Activated CD8-positive, alpha-beta memory T cell treated with anti-CD3 and anti-CD28 coated beads for 48 hours (primary cell): ENCODE measurements at places on chromosomes 13 and 19.

DNA sequence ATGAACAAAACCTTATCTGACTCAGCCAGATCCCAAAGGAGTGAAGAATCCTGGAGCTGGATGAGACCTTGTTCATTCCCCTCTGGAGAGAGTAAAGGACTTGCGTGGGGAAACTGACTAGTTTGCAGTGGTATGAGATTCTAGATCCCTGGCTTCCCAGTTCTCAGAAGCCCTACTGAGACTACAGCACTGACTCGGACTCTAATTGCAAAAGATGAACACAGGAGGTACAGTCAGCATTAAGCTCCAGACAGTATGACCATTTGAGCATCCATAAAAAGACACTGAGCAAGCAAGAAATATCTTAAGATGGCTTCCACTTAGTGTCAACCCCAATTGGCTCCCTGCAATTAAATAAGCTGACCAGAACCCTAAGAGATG lies 6.8 kb downstream of the ZC3H4 start:
- DNase-seq = no peak

GRCh38 chr13:46535825-46536224 lies 17.1 kb upstream of the LRCH1 start:
- DNase-seq = no peak

GRCh38 chr19:542173-542866 lies 1.5 kb upstream of the GZMM start:
- DNase-seq = no peak

DNA sequence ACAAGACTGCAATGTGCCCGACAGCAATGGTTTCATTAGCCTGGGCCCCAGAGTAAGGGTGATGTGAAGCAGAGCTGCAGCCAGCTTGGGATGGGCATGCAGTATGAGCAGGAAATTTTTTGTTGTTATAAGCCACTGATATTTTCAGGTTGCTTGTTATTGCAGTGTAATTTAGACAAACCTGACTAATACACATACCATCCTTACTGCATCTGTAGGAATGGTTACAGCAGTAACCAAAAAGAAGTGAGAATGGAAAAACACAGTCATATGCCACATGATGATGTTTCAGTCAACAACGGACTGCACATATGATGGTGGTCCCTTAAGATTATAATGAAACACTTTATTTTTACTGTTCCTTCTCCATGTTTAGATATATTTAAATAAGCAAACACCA lies 8.6 kb upstream of the POMP start:
- no peak for DNase-seq

DNA sequence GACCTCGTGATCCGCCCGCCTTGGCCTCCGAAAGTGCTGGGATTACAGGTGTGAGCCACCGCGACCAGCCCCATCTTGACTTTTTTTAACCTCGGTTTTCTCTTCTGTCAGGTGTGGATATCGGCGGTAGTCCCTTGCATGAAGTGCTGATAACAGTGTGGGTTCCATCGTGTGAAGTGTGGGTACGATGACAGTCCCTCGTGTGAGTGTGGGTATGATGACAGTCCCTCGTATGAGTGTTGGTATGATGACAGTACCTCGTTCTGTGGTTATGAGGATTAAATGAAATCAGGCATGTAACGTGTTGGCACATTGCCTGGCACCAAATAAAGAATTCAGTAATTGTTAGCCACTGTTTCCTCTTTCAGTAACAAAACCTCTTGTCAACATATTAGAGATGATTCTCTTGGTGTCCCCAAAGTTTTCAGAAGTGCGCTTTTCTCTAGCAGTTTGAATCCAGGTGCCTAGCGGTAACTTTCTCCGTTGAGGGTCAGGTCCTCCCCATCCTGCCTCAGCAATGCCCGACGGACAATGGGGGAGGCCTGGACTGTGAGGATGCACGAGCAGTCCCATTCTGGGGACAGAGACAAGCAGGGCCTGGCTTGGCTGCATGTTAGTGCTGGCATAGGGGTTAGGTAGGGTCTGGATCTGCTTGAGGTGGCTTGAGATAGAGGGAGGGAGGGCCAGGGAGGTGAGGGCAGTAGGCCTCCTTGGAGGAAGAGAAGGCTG lies 15.3 kb downstream of the GATAD2A start:
- DNase-seq = no peak

DNA sequence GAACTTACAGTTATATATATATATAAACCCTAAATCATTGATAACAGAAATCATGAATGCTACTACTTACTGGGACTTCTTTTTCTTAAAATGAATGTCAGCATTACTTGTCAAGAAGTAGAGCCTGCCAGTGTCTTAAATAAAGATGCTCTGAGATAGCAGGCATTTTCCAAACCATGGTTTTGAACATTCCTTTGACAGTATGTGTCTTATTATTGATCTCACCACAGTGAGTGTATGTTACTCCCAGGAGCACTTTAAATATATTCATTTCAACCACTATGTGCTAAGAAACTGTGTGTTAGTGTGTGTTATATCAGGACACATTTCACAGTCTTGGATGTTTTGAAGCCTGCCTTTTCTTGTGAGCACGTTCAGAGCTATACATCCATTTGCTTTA lies 28.2 kb downstream of the TNFRSF19 start:
- no peak for DNase-seq

GRCh38 chr13:29428310-29429181 lies 166.9 kb downstream of the SLC7A1 start:
- no peak for DNase-seq

GRCh38 chr13:73939603-73940002 lies 194.6 kb downstream of the KLF12 start:
- no peak for DNase-seq

GRCh38 chr13:35292329-35292728 lies 184.2 kb downstream of the MAB21L1 start:
- DNase-seq = no peak

GRCh38 chr19:35851213-35852028 lies 883 bp downstream of the NPHS1 start:
- DNase-seq = no peak

- DNase-seq = no peak
Measured at GRCh38 chr13:58994077-58994476, 1169.7 kb downstream of the DIAPH3 start.

DNA sequence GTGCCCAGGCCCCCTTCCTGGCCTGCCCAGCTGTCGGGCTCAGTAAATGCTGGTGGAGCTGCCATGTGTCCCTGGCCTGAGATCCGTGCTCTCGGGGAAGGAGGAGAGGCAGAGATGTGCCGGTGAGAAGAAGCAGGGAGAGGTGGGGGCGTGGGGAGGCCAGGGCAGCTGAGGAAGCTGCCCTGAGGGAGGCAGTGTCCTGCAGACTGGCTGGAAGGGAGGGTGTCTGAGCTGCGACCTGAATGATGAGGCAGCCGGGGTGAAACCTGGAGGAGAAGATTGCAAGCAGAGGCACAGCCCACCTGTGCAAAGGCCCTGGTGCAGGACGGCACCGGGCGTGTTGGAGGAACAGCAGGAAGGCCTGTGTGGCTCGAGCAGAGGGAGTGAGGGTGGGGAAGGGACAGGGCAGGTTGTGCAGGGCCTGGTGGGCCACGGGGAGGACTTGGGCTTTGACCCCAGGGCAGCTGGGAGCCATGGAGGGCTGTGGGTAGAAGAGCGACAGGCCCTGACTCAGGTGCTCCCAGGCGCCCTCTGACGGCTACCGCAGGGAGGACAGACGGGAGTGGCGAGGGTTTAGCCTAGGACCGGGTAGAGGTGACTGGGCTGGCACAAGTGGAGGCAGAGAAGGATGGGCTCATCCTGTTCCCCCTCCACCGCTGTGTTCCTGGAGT lies 14.0 kb upstream of the CELF5 start:
- peak; percentile 55 for DNase-seq

DNA sequence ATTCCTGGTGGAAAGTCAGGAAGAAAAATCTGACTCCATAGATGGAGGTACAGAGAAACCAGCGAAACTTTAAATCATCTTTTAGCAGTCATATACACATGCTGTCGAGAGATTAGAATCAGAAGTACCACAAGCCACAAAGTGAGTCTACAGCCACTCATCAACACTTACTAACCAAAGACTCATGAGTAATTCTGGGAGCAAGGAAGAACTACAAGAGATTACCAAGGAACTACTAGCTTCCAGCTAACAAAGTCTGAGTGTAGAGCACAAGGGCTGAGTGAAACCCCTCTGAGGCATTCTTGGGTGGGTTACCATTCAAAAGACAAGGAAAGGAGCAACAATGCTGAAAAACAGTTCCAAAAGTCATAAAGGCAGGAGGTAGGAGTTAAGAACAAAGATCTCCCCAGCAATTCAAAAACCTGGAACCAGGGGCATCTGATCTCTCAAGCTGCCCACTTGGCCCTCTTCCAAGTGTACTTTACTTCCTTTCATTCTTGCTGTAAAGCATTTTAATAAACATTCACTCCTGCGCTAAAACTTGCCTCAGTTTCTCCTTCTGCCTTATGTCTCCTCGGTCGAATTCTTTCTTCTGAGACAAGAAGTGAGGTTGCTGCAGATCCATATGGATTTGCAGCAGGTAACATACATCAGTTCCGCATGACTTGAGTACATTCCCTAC lies 13.0 kb downstream of the RBM26 start:
- no peak for DNase-seq

DNA sequence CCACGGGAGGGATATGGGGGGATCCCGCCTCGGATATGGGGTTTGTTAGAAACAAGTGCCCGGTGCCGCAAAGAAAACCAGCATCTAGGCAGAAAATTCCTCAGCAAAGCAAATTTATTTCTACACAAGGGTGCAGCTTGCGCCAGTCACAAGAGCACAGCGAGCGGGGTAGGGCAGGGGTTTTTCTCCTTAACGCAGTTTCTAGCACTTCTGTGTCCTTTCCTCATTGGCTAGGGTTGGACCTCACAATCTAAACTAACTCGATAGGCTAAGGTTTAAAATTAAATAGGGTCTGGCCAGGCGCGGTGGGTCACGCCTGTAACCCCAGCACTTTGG lies 595 bp downstream of the ZNF440 start:
- DNase-seq = no peak

DNA sequence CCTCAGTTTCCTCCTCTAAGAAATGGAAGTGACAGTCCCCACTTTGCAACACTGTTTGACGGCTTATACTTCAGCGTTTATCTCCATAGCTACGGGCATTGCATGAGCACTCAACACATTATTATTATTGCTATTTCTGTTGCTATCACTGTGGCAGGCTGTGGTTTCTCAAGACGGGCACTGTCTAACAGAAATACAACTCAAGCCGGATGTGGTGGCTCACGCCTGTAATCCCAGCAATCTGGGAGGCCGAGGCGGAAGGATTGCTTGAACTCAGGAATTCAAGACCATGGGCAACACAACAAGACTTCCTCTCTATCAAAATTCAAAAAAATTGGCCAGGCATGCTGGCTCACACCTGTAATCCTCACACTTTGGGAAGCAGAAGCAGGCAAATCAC lies 4.9 kb upstream of the ZSWIM4 start:
- no peak for DNase-seq

DNA sequence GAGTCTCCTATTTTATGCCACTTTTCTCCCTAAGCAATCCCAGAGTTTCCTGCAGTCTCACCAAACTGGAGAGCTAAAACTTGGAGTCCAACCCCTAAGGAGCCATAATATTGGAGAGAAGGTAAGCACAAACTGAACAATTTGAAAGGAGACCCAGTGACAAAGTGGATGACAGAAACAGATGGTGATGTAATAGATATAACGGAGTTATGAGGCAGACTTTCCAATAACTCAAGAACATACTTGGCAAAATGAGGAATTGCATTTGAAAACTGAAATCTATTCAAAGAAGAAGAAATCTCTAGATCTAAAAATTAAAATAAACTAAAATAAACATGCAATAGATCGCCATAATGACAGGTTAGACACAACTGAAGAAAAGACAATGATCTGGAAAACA lies 200.9 kb upstream of the MIR17HG start:
- no peak for DNase-seq

- DNase-seq = no peak
Measured at GRCh38 chr19:57620673-57621348, 6.8 kb downstream of the ZNF134 start.

- peak; percentile 19 for DNase-seq
Measured at GRCh38 chr19:45638930-45639729, at the start of gene EML2. Gene EML2, minus strand, starts transcription at chr19:45639397. Its CDS starts 21 bp downstream, at chr19:45639376.

DNA sequence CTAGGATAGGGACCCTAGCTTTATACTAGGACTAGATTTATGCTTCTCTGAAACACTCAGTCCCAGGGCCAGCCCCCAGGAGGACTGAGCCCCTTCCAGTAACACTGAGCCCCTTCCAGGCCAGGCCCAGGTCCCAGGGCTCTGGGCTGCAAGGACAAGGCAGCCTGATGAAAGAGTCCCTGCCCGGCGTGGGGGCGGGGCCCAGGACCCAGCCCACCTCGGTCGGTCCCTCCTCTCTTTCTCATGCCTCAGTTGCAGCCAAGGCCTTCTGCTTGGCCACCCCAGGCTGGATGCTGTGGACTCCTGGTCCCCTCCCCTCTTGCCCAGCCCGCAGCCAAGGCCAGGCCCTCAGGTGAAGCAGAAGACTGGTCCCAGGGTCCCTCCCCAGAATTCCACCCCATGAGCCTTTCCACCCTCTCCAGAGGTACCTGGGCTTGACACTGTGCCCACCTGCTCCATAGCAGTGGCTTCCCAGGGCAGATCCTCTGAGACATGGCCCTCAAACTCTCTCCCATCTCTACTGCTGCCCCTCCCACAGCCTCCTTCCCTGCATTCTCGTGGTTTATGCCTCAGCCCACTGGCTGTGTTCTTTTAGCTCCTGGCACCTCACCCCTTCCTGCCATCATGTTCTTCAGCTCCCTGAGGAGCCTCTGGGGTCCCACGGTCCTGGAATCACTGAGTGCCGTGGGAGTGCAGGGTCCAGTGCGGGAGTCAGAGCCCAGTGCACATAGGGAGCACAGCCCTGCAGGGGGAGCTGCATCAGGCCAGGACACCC lies 53.6 kb upstream of the C1QTNF9B start:
- no peak for DNase-seq

- DNase-seq = no peak
Measured at GRCh38 chr13:51025245-51025905, 85.7 kb downstream of the C13orf42 start.

DNA sequence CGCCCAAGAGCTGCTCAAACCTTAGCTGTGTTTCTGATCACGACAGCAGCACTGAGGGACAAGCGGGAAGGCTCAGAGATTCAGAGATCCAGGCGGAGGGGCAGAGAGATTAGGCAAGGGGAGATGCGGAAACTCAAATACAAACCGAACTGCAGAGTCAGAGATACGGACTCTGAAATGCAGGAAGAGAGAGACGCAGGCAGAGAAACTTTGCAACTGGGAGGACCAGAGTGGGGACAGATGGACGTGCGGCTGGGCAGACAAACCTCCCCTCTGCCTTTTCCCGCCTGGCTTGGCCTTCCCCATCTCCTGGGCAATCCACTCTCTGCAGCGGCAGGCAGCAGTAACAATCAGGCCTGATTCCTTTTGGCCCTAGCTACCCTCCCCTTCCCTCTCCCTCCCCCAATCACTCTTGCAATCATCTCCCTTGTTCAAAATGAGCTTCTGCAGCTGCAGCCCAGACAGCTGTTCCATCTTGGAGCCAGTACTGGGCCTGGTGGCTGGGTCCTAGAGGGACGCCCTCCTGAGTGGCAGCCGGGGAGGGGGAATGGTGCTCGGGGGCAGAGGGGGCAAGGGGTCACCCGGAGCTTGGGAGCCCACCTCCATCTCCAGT lies 29.7 kb downstream of the OLFM2 start:
- no peak for DNase-seq

- DNase-seq = no peak
Measured at GRCh38 chr13:21347753-21348318, 111.3 kb downstream of the ZDHHC20 start.
